ENCODE measurements at places on chromosomes 12 and 14.

DNA sequence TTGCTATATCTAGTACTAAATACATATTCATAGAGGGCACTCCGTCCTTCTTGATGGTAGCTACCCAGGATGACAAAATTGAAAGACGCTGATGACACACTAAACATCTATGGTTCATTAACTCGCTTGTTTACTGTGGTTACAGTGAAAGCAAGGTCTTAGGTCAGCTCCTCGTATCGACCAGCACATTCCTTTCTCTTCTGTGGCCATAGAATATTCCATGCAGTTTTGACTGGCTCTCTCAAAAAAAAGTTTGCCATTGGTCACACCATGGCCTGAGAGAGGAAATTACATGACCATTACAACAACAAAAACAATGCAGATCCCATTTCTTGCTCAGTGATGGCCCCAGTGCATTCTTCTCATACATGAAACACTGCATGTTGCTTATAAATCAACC is 411.4 kb upstream of the SOX5 start:
- DNase-seq = peak; percentile 38

DNA sequence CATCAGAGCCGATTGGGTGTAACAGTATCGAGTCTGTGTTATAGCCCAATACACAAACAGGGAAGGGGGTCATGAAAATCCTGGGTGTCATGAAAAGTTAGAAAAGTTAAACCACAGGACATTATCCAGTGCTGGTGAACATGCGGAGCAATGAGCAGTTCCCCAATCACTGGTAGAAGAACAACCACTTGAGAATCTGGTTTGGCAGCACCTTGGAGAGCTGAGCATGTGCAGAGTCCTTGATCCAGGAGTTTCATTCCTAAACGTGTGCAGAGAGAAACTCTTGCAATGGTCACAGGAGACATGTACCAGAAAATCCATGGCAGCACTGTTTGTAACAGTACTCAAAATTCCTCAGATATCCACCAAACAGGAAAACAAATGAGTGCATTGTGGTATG is 23.0 kb upstream of the JDP2 start:
- no peak for DNase-seq

DNA sequence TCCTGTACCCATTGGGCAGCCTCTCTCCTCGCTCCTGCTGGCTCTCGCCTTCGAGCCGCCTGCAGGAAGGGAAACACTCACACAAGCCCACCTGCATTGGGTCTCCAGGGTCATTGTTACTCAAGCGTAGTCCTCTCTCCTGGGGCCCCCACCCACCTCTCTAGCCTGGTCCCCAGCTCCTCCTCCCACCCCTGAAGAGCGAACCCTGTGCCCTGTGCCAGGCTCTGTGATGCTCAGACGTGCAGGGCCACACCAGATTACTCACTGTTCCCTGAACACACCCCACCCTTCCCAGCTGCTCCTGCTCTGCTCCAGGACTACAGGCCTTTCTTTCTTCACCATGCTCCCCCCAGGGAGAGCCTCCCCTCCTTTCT is 88.1 kb downstream of the NINJ2 start:
- DNase-seq = no peak

- no peak for DNase-seq
Observed at GRCh38 chr12:77372026-77372425, 306.7 kb upstream of the E2F7 start.

GRCh38 chr12:40618636-40619035 is 73.6 kb upstream of the CNTN1 start:
- DNase-seq = no peak

DNA sequence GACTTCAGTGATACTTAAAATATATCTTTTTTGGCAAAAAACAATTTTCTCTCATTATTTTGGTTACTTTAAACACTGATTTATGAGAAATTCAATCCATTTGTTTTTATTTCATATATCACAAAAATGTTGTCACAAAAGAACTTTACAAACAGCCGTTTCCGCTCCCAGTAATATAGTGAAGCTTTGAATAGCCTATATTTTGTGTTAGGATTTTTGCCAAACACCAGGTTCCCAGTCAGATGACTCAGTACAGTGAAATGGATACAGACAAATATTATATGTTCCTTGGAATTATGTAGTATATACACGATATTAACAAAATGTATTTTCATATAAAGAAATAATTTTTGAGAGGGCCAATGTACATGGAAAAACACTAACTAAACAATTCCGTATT is 411.1 kb downstream of the CCER1 start:
- DNase-seq = no peak

- DNase-seq = no peak
Observed at GRCh38 chr12:133225527-133225926, 10.2 kb downstream of the ANHX start.

DNA sequence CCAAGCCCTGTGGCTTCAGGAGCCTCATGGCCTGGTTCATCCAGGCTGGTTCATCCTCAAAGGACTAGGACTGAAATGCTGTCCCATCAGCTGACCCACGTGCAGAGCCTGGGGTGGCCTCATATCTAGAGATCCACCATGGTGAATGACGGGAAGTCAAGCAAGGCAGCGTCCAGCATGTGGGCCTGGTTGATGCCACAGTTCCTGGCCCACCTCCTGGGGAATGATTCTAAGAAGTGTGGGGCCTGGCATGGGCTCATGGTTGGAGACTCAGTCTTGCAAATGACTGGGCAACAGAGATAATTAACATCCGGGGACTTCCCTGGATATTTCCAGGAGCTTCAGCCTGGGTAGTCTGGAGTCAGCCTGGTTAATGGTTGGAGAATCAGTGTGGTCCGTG is 302.4 kb upstream of the SFSWAP start:
- no peak for DNase-seq

DNA sequence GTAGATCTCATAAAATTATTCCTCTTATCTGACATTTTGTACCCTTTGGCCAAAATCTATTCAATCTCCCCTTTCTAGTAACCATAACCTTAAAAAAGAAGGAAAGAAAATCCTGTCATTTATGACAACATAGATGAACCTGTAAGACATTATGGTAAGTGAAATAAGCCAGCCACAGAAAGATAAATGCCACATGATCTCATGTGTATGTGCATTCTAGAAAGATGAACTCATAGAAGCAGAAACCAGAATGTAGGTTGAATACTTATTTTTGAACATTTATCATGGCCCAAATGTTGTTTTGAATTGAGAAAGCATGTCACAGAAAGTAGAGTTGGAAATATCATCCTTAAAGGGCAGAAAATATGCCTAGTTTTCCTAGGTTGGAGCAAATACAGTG is 1053.6 kb downstream of the SLC6A15 start:
- no peak for DNase-seq

DNA sequence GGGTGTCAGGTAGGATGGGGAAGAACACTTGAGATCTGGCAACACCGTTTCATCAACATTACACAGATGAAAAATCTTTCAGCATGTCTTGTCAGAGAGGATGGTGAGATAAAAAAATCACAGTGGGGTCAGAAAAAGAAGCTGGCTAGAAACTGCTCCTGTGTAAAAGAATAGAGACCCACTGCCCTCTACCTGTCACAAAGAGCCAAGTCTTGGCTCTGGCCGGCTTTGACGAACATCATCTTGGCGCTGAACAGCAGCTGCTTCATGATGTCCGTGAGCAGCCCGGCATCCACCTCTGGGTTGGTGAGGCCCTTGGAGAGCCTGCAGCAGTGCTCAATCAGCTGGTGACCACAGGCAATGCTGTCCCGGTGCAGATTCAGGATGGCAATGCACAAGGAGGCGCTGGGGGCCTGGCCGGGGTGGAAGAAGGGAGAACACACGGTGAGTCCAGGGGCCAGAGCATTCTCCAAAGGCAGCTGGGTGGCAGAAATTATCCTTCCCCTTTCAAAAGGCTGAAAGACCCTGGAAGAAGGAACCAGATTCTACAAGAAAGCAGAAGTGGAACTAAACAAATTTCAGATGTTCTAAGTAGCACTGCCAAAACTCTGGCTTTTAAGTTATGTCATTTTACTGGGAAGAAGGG is 50.2 kb downstream of the ZFYVE26 start:
- no peak for DNase-seq

DNA sequence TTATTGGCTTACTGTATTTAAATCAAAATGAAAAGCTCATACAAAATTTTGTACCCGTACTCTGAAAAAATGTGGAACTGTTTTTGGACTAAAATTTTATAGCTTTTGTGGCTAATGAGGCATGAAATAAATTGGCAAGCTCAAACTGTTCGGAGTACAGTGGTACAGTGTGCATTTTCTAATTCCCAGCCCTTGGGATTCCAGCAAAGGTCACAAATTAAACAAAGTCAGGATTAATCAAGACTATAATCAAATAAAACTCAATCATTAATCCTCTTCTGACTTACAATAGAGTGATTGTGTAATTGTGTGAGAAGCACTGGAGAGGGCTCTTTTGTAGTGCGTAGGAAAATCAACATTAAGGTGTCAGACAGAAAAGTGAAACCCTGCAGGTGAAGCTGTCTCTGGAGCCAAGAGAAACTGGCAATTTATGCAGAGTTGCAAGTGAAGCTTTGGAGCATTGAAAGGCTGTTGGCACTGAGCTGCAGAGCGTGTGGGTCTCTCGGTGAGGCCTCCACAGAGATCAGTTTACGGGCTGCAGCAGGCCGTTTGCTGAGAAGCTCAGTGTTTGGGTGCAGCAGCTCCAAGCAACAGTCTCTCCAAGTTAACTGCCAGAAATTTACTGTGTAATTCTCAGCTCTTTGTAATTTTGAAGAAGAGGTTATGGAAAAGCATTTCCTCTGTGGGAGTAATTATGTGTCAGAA is 275.9 kb downstream of the FBXL14 start:
- DNase-seq = peak; percentile 73

DNA sequence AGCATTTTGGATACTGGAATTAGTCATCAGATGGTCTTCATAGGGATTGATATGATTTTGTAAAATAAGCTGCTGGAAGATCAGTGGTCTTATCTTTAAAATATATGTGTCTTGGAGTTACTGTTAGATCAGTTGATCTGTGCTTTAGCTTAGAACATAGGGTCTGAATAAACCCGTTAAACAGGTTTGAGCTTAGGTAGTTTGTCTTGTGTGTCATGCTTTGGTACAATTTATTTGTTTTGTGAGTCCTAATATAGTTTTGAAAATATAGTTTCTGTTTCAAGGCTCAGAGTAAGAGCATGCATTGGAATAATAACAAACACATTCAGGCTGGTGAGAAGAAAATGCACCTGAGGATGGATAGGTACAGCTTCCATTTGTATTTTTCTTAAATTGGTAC is 505.0 kb downstream of the SLC16A7 start:
- DNase-seq = no peak

DNA sequence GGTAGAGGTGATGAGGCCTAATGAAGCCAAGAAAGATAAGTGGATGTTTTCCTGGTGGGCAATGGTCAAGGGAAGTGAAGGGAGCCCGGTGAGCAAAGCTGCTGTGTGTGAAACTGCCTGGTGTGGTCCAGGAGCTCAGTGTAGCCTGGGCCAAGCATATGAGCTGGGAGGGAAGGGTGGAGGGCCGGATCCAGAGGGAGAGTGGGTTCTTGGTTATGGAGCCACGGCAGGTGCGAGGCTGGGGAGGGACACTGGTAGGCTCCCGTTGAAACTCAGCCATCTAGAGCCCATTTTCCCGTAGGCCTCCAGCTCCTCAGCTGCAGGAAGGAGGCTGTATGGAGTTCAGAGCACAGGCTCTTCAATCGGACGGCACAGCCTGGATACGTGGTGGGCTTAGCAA is 10.2 kb upstream of the CLMN start:
- DNase-seq = no peak

DNA sequence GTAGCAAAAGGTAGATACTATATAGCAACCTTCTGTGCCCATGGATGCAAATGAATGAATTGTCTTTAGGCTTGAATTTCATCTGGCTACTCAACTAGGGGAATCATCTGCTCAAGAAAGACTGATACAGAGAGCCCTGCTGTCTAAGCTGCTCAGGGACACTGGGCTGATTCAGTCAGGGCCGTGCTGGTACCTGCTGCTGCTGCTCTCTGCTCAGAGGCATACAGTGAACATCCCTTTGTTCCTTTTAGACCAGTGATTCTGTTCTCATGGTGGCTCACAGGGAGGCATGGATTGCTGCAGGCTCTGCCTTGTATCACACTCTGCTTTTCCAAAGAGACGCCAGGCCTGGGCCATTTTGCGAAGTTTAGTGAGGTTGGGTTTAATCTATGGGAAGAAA is 14.1 kb downstream of the EIF2B2 start:
- DNase-seq = no peak

DNA sequence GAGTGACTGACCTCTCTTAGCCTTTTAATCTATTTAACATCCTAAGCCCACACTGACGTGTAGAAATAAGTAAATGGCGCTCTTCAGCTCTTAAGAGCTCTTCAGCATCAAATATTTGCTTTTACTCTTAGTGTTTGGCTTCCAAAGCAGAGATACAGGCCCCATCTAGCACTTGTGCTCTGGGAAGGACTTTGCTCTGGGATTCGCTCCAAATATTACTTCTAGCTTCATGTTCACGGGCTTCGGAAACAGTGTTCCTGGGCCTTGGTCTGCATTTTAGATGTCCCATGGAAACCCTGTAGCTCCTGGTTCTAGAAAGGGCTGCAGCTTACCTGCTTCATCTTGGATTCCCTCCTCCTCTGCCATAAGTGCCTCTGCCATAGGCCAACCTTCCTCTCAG is 2.7 kb upstream of the NKX2-8 start:
- DNase-seq = no peak

DNA sequence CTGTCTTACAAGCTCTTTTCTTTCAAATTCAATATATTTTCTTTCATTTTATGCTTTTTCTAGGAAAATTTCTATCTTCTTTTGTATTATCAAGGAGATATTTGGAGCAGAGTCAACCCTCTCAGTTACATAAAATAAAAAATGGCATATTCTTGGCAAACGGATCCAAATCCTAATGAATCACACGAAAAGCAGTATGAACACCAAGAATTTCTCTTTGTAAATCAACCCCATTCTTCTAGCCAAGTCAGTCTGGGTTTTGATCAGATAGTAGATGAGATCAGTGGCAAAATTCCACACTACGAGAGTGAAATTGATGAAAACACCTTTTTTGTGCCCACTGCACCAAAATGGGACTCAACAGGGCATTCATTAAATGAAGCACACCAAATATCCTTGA is 20.6 kb downstream of the PIK3C2G start:
- DNase-seq = no peak

DNA sequence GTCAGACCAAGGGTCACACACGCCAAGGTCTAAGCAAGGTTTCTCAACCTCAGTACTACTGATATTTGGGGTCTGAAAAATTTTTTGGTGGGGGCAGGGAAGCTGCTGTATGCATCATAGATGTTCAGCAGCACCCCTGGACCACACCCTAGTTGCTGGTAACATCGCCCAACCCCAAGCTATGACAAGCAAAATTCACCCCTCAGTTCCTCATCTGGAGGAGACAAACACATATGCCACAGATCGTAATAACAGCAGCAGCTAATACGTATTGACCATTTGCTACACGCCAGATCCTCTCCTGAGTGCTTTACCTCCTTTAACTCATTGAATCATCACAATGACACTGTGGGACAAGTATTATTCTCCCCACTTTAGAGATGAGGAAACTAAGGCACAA is 46.4 kb downstream of the ACTN1 start:
- no peak for DNase-seq

GRCh38 chr12:44246482-44247105 is 410.7 kb downstream of the TMEM117 start:
- no peak for DNase-seq
